ENCODE measurements at places on chromosomes 11 and 22. TPM values are rescaled to one million over a fixed set of nuclear protein-coding genes. Genes with fewer than 3 reads are reported as not detected.

OAF gene
- 1.6 TPM for total RNA-seq

TUBA8 gene
- total RNA-seq = 0.78 TPM

DNA sequence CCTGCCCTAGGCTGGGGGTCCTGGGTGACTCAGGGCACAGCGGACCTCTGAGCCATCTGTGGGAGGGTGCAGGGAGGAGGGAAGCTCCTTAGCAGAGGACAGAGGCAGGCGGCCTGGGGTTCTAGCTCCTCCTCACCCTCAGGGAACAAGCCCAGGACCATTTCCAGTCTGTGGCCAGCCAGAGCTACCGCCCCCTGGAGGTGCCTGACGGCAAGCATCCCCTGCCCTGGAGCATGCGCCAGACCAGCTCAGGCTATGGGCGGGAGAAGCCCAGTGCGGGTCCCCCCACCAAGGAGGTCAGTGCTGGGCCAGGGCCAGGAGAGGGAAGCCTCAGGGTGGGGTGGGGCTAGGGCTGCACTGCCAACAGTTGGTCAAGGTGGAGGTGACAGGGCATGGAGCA is 26.0 kb upstream of the LRRC10B start:
- peak; percentile 77 for ATAC-seq

- ATAC-seq = no peak
These were observed 18.6 kb upstream of the EHF start for GRCh38 chr11:34602245-34602644.

DNA sequence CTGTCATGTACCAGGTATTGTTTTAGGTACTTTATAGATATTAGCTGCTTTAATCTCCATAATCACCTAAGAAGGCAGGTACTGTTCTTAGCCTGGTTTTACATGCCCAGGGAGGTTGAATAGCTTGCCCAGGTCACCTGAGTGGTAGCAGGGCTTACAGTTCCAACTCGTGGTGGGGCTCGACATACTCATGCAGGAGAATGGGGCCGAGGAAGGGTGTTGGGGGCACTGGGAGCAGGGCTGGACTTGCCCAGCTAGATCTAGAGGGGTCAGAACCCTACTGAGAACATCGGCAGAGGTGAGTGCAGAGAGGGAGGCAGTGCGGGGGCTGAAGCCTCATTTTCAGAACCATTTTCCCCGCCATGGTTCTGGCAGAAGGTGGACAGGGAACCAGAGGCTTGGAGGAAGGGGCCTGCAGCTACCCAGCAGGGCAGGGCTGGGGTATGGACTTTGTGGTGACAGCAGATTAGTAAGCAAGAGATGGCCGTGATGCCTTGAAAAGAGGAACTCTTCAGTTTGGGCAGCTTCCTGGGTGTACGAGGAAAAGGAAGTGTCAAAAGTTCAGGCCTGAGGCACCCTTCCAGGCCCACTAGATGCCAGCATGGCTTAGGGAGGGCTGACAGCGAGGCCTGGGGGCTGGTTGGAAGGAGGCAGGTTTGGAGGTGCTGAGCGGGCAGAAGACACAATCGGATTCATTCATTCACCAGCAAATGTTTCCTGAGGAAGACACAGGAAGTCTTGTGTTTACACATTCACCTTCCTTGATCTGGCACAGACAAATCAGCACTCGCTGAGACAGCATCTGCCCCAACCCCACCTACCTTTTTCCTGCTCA is 54.7 kb upstream of the LYVE1 start:
- no peak for ATAC-seq

DNA sequence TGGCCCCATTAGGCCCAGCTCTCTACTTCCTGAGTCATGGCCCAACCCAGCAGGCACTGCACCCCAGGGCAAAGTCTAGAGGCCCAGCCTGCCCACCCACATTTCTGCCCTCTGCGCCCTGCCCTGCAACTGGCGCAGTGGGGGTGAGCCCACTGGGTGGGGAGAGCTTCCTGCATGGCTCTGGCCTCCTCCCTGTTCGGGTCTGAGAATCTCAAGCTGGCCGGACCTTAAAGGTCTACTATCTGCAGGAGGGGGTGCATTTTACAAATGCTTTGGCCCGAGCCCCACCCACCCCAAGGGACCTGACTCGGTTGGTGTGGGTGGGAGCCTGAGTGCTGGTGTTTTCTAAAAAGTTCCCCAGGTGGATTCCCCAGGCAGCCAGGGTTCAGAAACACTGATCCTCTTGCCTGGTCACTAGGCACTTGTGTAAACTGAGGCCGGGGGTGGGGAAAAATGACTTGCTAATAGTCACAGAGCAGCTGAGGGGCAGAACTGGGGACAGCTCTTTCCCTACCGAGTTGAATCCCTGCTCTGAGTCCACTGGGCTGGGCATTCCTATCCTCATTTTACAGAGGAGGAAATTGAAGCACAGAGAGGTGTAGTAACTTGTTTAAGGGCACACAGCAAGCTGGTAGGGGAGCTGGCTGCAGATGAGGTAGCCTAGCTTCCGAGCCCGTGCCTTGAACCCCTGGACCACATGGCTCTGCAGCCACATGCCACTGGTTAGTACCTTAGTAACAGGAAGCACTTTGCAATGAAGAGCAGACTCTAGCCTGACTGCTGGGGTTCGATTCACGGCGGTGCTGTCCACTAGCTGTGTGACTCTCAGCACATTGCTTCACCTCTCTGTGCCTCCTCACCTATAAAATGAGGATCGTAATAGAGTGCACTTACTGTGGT is 36.3 kb downstream of the CD82 start:
- peak; percentile 79 for ATAC-seq
